ENCODE measurements at places on chromosomes 12 and 14.

- DNase-seq = no peak
These were observed 100.6 kb upstream of the GRIP1 start for GRCh38 chr12:66779466-66779865.

DNA sequence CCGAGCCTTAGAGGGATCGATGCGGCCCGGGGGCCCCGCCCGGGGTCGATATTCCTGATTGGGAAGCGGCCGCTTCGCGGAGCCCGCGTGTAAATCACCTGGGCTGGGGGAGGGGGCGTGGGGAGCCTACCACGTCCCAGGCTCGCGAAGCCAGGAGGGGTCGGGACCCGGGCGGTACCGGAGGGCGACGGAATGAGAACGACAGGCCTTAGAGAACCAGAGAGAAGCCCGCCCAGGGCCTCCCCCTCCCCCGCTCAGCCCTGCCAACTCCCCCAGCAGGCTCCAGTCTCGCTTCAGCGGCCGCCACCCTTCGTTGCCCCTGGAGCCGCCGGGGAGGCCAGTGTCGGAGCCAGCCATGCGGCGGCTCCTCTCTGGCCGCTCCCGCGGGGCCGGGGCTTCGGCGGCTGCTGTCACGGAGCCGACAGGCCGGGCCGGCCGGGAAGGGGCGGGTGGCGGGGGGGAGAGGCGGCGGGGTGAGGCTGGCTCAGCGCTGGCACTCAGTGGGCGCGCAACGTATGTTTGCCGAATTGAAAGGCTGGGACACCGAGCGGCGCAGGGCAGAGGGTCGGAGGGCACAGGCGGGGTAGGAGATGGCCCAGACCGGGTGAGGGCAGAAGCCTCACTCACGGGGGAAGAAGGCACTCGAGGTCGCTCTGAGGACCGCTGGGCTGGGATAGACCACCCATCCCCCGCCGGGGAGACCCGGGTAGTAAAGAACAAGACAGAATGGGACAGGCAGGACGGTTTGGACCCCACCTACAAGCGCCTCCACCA is 1.4 kb upstream of the DNAJC22 start:
- peak; percentile 67 for DNase-seq

- no peak for DNase-seq
These were observed at the start of gene KLRC4 for GRCh38 chr12:10409392-10409791. TSS of gene KLRC4 (minus strand) at chr12:10409757. CDS start at chr12:10409575, 182 bp downstream.

GRCh38 chr12:52026263-52026662 is 19.5 kb downstream of the TAMALIN start:
- DNase-seq = no peak

DNA sequence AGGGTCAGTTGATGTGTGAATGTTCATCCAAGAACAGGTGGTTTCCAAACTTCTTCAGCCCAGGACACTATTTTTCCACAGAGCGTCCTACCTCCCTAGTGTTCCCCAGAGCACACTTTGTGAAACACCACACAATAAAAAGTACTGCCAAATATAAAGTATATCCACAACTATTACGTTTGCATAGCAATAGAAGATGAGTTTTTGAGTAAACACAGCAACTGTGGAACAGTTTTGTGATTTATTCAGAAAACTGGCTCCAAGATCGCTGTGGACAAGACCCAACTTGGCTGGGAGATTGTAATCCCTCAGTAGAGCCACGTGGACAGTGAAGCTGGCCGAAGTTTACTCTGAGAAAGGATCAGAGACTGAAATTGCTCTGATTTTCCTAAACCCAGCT is 14.5 kb upstream of the MAP1LC3B2 start:
- no peak for DNase-seq

GRCh38 chr12:114750917-114751316 is 66.9 kb upstream of the TBX3 start:
- DNase-seq = no peak

- DNase-seq = no peak
These were observed 24.4 kb downstream of the ADCY6 start for GRCh38 chr12:48764521-48764920.

- DNase-seq = no peak
These were observed 158.5 kb downstream of the KLRB1 start for GRCh38 chr12:9449181-9449580.

- DNase-seq = no peak
These were observed 163.6 kb downstream of the BRMS1L start for GRCh38 chr14:35989736-35990135.

- no peak for DNase-seq
These were observed 100.2 kb downstream of the NUMB start for GRCh38 chr14:73358187-73358586.

DNA sequence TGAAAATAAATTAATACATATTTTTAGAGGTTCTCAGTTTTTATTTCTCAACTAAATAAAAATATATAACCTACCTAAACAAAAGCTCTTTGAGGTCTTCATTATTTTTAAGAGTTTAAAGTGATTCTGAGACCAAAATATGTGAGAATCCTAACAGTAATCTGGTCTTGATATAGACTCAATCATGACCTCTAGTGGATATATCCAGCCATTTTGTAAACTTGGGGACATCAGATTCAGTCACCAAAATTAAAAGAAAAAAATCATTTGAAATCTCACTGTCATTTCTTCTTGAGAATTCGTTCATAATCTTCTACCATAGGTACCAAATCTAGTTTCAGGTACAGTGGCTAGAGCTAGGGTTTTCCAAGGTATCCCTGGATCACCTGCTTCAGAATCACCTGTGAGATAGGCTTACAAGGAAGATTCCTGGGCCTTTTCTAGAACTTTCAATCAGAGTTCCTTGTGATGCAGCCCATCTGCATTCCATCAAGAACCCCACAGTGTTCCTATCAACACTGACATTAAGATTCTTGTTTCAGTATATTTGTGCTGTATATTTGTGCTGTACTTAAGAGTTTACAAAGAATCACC is 214.9 kb downstream of the ADAMTS20 start:
- no peak for DNase-seq

DNA sequence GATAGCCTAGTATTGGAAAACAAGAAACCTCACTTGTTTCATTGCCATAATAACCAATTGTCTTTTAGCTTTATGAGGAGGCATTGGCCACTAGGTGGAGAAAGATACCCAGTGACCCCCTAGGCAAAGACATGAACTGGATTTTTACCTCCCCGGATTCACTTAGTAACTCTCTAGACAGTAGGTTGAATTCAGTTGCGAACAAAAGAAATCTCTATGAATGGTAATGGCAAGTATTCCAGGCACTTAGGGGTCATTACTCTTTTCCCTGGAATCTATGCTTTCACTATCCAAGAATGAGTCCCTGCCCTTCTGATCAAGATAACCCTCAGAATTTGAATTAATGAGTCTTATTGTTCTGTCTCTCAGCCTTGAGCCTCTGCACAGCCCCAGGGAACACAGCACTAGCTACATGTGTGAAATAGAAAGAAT is 29.5 kb upstream of the RHOJ start:
- DNase-seq = no peak

DNA sequence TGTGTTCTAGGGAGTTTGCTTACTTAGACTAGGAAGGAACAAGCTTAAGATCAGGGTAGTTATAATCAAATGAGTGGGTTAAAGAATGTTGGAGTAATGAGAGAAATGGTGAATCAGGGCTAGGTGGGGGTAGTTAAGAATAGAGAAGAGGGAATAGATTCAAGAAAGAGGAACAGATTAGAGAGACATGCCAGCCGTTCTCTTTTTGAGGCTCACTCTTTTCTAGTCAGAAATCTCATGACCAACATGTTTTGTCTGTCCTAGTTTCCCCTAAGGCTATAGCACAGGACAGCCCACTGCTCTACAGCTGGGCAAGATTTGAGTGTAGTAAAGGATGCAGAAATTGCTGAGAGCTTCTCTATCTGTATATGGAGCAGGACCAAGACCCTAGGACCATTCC is 258.4 kb downstream of the AKAP6 start:
- no peak for DNase-seq

GRCh38 chr12:70408004-70408790 is 42.1 kb downstream of the KCNMB4 start:
- DNase-seq = no peak

DNA sequence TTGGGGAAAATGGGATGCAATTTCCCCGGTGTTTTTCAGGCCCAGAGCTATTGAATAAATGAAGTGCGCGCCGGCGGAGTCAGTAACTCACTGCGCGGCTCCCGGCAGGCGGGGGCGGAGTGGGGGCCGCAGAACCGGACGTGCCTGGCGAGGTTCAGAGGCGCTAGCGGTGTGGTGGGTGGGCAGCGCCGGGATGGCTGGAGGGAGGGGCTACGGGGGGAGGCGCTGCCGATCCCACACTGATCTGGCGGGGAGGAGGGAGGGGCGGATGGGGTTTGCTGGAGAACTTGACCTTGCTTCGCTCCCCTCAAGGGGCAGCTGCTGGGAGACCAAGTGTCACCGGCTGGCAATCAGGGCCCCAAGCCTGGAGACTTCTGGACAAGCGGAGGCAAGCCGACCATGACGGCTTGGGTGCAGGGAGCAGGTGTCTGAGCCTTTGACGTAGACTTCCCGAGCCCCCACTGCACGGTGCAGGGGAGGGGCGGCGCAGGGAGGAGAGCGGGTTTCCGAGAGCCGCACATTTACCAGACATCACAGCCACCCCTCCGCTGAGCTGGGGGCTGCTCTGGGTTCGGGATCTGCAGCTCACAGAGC is 174.1 kb upstream of the RTL1 start:
- DNase-seq = peak; percentile 23

- no peak for DNase-seq
These were observed 4.8 kb downstream of the RASSF9 start for GRCh38 chr12:85831327-85831990.

- no peak for DNase-seq
These were observed 19.3 kb downstream of the ZBTB39 start for GRCh38 chr12:56987011-56987410.

DNA sequence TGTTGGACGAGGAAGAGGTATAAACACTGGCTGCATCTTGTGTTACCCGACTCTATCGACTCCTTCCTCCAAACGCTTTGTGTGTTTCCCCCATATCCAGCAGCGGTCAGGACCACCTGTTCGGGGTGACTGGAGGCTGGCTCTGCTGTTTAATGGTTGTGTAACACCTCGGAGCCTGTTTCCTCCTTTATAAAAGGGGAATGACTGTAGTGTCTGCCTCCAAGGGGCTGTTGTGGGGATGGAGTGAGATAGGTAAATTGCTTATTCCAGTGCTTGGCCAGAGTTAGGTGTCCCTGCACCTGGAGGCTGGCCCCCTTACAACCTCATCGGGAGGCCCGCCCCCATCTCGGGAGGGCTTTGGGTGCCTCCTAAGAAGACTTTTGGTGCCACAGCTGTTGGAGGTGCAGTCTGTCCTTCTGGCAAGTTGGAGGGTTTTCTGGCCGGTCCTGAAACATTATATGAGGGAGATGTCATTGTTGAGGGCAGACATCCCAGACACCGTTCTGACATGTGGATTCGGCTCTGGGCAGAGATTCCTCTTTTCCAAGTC is 1.1 kb downstream of the MLXIP start:
- no peak for DNase-seq

DNA sequence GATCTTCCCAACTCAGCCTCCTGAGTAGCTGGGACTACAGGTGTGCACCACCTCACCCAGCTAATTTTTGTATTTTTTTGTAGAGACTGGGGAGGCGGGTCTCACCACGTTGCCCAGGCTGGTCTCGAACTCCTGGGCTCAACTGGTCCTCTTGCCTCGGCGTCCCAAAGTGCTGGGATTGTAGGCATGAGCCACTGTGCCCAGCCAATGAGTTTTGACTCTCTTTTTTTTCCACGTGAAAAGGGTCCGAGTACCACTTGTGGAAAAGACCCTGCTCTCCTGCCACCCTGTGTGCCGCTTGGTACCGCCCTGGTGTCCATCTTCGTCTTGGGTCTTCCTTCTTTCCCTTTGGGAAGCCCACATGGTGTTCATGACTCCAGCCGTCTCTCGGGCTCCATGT is 17.6 kb downstream of the TEDC1 start:
- DNase-seq = no peak

DNA sequence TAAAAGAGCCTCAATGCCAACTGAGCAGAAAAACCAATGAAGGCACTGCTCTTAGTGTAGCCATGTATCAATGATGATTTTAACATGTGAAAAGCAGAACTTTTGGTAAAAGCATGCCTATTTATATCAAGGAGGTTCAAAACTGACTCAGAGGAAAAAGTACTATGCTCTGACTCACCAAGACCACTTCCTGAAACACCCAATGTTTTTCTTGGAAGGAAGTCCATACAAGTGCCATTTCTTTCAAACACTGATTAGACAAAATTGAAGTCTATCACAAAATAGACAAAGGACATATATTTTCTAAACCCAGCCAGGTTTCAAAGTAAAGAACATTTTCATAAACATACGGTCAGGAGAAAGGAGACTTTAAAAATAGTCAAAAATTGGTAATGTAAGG is 88.6 kb downstream of the EPS8 start:
- no peak for DNase-seq
